ENCODE measurements at places on chromosomes 11 and 22. TPM values are rescaled to one million over a fixed set of nuclear protein-coding genes. Genes with fewer than 3 reads are reported as not detected.

The NCAM1 gene
- 1.3 TPM for polyA plus RNA-seq

The STX5 gene
- 18.2 TPM for polyA plus RNA-seq

The C11orf16 gene
- polyA plus RNA-seq = not detected

The SUSD2 gene
- polyA plus RNA-seq = 1.1 TPM

The CREB3L1 gene
- polyA plus RNA-seq = 1.7 TPM

The SLC22A9 gene
- not detected for polyA plus RNA-seq

The FAM111A gene
- 5.2 TPM for polyA plus RNA-seq

The RBFOX2 gene
- polyA plus RNA-seq = 20.5 TPM

The SLC6A5 gene
- not detected for polyA plus RNA-seq

The MS4A15 gene
- polyA plus RNA-seq = not detected

The MS4A3 gene
- polyA plus RNA-seq = 0.03 TPM
